ENCODE measurements at places on chromosomes 3 and 15.

DNA sequence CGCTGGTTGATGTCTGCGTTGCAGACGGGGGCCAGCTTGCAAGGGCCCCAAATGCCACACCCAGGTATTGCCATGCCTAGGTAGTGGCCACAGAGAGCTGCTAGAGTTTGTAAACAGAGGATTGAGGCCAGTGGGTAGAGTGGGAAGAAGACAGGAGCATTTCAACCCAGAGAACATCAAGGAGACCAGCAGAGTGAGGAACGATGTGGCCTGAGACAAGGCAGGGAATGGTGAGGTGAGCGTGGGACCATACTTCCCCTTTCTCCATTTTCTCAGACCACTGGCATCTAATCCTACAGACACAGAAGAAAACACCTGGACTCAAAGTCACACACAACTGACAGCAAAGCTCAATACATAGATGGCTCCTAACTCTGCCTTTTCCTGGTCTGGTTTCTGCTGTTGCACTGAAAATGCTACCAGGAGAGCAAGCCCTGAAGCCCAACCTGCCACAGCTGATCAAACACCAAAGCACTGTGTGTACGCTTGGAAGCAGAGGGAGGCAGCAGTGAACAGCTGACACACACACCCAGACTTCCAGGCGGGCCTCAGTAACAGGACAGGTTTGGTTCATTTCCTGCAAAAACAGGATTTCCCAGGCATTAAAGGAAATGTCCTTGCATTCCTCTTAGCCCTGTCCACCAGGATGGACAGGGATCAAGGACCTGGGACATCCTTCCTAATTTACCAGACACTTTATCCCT lies 1.6 kb downstream of the FAM174B start:
- DNase-seq, result no peak

DNA sequence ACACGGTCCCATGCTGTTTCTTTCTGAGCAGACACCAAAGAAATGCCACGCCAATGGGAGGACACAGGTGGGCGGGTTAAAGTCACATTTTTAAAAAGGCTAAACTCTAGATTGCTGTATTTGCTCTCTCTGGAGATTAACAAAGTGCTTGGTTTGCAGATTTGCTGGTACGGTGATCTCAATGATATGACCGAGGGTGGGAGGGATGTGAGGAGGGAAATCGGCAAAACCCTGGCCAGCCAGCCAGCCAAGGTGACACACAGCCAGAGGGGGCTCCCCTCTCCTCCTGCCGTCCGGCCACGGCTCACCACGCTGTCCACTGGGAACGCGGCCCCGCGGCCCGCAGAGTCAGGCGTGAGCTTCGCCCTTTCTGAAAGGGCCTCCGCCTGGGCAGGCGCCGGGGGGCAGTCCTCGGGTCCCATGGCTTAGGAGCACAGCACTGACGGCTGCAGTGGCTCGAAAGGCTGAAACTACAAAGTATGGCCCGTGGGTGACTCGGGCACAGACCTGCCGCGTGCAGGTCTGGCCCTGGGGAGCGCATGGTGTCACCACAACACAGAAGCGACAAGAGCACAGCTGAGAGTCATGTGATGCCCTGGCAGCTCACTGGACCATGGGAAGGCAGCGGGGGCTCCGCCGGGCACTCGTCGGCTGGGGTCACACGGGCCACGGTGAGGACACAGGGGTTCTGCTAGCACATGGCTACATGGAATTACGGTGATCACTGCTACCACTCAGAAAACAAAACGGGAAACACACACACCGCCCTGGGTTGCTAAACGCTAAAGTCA lies 57.8 kb upstream of the RPL32 start:
- no peak for DNase-seq

DNA sequence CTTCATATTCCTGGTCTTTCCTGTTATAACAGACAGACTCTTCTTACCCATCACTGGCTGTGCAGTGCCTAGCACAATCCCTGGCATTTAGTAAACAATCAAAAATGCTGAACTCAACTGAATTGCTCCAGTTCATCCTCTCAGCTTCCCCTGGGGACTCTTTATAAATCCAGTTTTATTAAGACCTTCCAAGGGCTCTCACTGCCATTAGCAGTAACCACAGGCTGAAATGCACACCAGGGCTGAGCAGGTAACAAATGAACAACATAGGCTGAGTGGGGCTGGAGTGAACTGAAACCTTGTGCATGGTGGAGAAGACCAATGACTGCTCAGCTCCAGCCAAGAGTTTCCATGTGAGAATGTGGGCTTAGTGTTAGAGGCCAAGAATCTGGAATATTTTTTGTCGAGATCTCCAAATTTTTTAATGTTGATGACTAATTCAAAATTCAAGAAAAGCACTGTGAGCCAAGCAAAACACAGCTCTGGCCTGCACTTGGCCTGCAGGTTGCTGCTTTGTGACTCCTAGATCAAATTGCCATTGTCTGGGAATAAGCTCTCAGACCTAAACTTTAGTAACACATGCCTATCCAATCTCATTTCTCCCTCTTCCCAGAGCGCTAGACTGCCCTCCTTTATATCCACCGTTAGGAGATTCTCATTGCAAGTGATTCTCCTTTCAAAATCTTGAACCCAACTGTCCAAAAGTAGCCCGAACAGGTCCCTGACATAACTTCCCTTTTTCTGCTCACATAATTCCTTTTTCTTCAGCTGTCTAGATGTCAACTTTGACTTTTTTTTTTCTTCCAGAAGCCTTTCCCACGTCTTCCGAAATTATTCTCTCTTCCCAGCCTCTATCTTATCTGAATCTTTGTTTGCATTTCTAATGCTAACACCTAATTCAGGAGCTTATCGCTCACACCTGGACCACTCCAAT lies 7.4 kb downstream of the SQOR start:
- peak; percentile 33 for DNase-seq

GRCh38 chr3:53187430-53187829 lies 26.4 kb downstream of the PRKCD start:
- no peak for DNase-seq

DNA sequence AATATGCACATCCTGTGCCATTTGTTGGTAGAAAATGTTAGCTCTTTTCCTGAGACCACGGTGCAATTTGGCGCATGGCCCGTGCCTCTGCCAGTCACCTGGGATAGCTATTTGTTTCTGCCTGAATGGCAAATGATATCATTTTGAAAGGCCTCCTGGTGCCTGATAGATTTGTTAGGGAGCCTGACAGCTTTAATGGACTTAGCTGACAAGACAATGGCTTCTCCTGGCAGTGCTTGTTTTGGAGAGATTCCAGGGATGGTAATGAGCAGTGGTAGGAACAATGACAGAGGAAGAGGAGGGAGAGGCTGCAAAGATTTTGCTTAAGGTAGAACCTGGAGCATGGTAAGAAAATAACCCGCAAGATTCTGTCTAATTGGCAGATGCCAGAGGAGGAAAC lies 268.5 kb downstream of the CLSTN2 start:
- DNase-seq, result no peak

DNA sequence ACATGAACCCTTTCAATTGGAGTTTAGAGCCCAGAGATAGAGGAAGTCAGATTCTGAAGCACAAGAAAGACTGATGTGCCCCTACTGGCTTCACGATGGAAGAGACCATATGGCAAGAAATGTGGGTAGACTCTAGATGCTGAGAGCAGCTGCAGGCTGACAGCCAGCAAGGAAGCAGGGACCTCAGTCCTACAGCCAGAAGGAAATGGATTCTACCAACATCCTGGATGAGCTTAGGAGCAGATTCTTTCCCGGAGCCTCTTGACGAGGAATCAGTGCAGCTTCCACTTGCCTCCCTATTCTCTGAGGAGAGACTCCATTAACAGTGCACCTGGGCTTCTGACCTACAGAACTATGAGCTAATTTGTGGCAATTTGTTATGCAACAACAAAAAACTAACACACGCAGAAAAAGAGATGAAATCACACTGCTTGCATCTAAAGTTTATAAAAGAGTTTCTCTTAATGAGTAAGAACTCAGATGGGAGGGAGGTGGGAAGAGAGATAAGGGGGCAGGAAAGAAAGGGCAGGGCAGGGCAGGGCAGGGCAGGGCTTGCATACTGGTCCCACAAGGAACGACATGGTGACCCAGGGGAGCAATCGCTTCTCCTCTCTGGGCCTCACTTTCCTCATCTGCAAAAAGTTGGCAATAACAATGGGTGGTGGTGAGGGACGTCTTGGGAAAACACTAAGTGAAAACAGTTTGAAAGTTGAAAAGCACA lies 440.9 kb downstream of the FOXP1 start:
- DNase-seq, result no peak

- no peak for DNase-seq
These were observed 1.0 kb upstream of the PCBP4 start for GRCh38 chr3:51968170-51968775.

DNA sequence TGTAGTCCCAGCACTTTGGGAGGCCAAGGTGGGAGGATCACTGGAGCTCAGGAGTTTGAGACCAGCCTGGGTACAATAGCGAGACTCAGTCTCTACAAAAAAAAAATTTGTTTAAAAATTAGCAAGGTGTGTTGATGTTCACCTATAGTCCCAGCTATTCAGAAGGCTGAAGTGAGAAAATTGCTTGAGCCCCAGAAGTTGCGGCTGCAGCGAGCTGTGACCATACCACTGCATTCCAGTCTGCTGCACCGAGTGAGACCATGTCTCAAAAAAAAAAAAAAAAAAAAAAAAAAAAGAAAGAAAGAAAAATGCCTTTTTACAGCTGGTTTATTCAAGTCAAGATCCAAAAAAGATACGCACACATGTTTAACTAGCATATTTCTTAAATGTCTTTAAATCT lies 17.0 kb upstream of the MUC20 start:
- DNase-seq, result no peak

GRCh38 chr3:37493485-37494080 lies 319.2 kb upstream of the LRRFIP2 start:
- DNase-seq, result no peak

DNA sequence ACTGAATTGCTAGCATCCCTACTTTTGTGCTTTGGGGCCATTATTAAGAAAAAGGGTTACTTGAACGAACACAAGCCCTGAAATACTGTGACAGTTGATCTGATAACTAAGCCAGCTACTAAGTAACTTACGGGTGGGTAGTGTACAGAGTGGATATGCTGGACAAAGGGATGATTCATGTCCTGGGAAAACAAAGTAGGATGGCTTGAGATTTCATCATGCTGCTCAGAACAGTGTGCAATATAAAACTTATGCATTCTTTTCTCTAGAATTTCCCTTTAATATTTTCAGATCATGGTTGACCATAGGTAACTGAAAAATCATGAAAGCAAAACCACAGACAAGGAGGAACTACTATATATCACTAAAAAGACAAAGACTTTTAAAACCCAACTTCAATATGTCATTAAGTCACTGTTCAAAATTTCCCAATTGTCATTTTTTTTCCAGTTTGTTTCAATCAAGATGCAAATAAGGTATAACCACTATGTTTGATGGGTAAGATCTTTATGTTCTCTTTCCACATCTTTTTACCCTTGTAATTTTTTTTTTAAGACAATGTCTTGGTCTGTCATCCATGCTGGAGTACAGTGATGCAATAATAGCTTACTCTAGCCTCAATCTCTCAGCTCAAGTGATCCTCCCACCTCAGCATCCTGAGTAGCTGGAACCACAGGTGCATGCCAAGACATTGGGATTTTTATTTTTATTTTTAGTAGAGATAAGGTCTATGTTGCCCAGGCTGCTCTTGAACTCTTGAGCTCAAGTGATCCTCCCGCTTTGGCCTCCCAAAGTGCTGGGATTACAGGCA lies 67.7 kb downstream of the IFT80 start:
- peak; percentile 75 for DNase-seq

GRCh38 chr3:109353057-109353456 lies 15.7 kb upstream of the DPPA4 start:
- DNase-seq, result no peak

- no peak for DNase-seq
These were observed 125.0 kb downstream of the CHSY1 start for GRCh38 chr15:101126618-101127505.

GRCh38 chr3:114640126-114640525 lies 346.3 kb downstream of the TIGIT start:
- no peak for DNase-seq

DNA sequence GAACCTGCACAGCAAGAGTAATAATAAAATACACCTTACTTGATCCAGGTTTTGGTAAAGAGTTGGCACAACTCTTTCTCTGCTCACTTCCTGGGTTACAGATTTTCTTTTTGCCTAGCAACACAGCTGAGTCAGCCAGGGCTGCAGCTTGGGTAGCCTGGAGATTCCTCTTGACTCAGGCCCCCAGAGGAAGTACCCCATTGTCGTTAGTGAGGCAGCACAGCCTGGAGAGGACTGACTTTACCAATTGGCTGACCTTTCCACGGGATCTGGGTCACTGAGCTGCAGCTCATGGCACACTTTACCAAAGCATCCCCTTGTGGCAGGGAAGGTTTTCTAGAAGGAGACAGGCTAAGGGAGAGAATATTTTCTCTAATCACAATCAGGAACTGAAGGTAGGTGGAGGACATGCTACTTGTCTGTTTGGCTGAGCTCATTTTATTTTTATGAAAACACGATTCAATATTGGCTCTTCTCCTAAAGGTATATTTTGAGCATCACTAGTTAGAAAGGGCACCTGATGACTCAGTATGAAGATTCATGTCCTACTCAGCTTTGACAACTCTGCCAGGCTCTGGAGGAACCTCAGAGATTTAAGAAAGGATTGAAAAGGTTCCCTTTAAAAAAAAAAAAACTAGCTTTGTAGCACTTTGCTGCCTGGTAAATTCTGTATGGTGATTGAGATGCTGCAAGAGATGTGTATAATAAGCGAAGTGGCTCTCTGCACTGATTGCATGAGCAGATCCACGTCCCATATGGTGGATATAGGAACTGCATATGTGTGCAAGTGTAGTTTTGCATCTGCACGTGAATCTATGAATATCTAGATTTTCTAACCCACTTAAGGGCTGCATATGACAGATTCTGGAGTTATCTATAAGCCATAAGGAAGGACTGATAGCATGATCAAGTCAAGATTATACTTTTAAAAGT lies 124.8 kb downstream of the CHDH start:
- peak; percentile 56 for DNase-seq

DNA sequence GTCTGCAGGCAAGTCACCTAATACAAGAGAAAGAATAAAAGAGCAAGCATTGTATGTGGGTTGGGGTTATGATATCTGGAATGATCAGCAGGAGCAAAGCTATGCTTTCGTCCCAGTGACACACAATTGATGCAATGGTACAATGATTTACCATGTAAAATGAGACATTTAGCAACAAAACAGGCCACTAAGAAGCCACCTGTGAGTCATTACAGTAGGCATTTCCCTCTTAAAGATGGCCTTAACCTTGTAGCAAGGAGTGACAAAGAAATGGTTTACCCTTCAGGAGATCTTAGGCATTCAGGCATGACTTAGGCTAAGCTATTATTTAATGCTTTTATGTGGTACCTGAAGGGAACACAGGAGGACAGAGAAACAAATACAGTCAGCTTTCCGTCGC lies 373.3 kb upstream of the RBMS3 start:
- peak; percentile 40 for DNase-seq

GRCh38 chr3:78804251-78805037 lies 963.4 kb downstream of the ROBO1 start:
- no peak for DNase-seq

DNA sequence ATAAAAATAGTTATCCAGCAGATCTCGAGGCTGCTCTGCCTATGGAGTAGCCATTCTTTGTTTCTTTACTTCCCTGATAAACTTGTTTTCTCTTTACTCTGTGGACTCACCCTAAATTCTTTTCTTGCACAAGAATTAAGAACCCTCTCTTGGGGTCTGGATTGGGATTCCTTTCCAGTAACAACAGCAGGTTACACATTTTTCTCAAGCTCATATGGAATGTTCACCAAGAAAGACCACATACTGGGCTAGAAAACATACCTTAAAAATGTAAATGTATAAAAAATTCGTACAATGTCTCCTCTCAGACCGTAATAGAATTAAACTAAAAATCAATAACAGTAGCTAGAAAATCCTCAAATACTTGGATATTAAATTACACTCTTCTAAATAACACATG lies 299.2 kb downstream of the CNTN3 start:
- DNase-seq, result no peak
